ENCODE measurements at places on chromosomes 12 and 14.

DNA sequence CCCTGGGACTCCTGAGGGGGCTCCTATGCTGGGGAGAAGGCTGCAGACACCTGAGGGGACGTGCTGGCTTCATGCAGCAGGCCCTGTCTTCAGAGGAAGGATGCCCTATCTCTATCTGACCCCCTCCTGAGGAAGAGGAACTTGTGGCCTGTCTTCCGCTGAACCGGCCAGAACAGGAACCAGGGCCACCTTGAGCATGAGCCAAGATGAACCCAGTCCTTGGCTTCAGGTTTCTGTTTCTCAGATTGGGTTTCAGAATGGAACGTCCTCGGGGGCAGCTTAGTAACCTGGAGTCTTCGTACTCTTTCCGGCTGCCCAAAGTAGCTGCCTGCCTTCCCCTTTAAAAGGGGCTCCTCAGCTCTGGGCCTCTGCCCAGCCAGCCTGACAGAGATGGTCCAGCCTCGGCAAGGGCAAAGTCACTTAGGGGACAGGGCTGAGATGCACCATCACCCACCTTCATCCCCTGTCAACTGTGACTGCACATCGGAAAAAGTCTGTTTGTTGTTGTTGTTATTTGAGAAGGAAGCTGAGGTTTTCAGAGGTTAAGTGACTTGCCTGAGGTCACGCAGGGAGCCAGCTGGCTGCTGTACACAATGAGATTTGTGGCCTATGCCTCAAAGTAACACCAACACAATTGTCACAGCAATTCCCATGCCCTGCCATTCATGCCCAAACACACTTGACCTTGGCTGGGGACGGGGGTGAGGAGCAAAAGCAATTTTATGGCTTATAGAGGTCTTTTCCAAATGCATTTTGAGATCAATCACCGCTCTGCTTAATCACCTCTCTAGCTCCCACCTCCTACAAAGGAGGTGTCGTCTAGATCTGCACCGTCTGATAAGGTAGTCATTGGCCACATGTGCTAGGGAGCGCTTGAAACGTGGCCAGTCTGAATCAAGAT lies 13.4 kb downstream of the ASB2 start:
- DNase-seq = no peak

DNA sequence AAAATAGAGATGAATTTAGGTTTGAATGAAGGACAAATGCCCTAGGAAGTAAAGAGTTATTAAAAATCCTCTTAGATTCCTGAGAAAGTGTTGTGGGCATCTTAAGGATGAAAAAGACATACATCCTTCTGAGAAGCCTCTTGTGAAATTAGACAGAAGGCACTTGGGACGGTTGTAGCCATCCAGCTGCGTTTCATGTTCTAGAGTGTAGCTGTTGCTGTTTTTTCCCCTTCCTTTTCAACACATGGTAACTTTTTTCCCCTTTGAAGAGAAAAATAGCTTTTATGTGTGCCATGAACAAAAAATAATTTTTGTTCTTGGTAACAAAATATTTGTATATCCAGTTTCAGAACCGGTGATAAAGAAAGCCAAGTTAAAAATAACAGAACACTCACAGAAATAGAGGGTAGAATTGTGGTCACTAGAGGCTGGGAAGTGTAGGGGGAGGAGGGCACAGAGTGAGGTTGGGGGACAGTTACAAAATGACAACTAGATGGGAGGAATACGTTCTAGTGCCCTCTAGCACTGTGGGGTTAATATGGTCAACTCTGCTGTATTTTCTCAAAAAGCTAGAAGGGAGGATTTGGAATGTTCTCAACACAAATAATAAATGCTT lies 58.4 kb downstream of the PTHLH start:
- no peak for DNase-seq

- DNase-seq = no peak
These were observed 76.2 kb upstream of the FERMT2 start for GRCh38 chr14:53027041-53027440.

GRCh38 chr12:31362115-31362758 lies 36.3 kb upstream of the SINHCAF start:
- DNase-seq = no peak

DNA sequence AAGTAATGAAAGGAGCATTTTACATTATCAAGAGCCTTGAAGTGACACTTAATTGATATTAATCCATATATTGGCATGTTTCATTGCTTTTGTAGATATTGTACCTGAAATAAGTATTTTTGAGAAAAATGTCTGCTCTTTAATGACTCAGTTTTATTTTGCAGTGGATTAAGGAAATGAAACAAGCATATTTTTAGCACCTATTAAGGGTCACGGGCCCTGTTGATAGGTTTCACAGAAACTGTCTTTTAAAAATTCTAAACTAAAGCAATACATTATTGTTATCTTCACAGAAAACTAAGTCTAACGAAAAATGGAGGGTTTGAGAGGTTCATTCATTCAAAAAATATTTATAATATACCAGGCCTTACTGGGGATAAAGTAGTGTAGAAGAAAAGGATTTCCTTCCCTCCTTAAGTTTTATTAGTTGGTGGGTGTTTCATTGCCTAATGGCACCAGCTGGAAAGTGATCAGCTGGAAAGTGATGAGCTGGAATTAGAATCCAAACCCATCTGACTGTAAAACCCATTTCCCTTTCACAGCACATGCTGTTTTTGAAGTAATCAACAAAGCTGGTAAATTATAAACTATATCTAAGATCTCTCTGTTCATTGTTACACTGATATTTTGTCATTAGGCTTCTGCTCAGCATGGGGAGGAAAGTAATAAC lies 54.2 kb downstream of the PTPRQ start:
- DNase-seq = no peak

Data from stimulated activated CD8-positive, alpha-beta memory T cell treated with anti-CD3 and anti-CD28 coated beads, Interleukin-7, amount 100 ng/mL, for 48 hours (primary cell).